Stimulated activated CD4-positive, alpha-beta T cell treated with anti-CD3 and anti-CD28 coated beads, TNF-alpha, amount 100 ng/mL, for 24 hours (primary cell): ENCODE measurements at places on chromosomes 6 and 20.

DNA sequence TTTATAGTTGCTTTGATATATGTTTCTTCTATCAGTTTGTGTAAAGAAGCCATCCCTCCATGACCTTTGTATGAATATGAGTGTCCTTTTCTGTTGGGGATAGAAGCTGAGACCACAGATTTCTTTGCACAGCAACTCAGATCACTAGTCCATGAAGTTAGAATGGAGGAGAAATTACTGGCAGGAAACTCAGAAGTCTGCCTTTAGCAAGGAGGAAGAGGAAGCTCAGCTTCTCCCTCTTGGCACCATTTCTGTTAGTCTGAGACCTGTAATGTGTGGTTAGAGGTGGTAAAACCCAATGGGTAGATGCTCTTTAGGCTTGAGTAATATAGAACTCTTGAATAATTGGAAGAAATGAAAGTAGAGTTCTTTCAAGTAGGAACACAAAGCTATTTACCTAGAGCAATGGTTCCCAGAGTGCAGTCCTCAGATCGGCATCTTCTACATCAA lies 995.3 kb upstream of the FLRT3 start:
- no peak for DNase-seq

- DNase-seq = no peak
Observed at GRCh38 chr6:166228839-166229528, 61.3 kb upstream of the TBXT start.

GRCh38 chr6:12270551-12271230 lies 19.5 kb upstream of the EDN1 start:
- DNase-seq = no peak

GRCh38 chr6:158043008-158043407 lies 61.3 kb downstream of the SYNJ2 start:
- DNase-seq = no peak

DNA sequence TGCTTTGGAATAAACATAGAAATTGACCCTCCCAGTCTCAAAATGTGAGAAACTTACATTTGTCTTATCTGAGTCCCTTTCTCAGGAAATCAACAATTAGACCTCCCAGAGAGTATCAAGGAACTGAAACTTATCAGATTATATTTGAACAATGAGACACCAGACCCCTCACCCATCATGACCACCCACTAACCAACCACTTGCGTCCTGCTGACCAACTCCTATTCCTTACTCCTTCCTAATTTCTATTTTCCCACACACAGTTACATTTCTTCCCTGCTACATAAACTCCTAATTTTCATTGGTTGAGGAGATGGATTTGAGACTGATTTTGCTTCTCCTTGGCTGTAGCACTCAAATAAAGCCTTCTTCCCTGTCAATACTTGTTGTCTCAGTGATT lies 97.9 kb downstream of the TPBG start:
- no peak for DNase-seq

- DNase-seq = no peak
Observed at GRCh38 chr6:30192076-30192475, 21.1 kb downstream of the TRIM26 start.

GRCh38 chr6:159959165-159959975 lies 9.5 kb upstream of the IGF2R start:
- DNase-seq = no peak

DNA sequence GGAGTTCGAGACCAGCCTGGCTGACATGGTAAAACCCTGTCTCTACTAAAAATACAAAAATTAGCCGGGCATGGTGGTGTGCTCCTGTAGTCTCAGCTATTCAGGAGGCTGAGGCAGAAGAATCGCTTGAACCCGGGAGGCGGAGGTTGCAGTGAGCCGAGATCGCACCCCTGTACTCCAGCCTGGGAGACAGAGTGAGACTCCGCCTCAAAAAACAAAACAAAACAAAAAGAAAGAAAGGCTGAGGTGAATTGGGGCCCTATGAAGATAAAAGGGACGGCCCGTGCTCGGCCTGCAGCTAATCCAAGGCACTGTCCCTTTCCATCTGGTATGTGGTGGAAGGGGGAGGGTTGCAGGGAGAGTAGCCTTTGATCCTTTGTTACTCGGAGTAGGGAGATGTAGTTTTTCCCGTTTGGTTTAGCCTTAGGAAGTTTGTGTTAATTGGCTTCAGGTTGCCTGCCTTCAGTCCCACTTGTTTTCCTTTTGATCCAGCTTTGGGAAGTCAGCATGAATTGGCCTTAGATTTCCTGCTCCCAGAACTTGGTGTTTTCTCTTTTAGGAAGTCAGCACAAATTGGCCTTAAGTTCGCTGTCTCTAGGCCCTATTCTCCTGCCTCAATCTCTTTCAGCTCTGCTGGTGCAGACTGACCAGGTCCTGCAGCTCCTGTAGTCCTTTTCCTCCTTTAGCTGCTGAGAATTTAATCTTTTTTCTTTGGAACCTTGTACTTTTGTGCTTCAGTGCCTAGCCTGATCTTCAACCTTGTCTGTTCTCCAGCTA lies 36.1 kb upstream of the PAQR8 start:
- DNase-seq = no peak

DNA sequence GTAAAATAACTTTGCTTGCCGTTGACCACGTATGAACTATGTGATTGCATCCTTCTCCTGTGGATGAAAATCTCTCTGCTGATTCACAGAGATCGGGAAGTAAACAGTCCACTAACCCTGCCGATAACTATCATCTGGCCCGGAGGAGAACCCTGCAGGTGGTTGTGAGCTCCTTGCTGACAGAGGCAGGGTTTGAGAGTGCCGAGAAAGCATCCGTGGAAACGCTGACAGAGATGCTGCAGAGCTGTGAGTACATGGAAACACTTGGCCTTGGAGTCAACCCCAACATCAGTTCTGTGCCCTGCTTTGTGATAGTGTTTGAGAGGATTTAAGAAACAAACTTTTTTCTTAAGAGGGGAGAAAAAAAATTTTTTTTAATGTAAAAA lies 937 bp downstream of the TAF8 start:
- no peak for DNase-seq

GRCh38 chr20:63704749-63705117 lies 3.0 kb downstream of the ARFRP1 start:
- DNase-seq = no peak

DNA sequence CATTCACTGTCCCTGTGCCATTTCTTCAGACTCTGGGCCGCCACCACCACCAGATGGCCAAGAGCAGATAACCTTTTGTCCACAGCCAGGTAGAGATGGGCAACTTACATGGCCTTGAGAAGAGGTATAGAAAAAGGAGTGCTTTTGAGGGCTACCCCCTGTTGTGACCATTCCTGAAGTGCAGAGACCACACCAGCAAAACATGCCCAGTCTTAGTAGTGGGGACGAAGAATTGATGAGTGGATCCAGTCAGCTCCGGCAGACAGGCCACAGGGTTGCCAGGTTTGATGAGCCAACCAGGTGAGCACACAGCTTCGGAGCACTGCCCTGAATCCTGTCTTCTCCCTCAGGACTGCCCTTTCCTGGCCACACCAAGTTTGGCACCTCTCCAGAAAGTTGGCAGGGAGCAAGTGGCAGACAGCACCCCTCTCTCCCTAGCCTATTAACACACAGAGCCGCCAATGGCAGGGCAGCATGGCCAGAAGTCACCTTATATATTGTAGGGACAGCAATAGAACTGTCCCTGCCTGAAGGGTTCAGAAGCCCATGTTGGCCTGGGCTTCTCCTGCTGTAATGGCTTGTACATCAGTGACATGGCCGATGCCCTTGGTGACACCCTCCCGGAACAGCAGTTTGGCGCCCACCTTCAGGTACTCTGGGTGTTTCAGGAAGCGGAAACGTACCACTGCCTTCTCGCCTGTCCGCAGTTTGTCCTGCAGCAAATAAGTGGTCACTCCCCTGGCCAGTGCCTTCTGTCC lies 7.8 kb downstream of the GTPBP2 start:
- DNase-seq = no peak

GRCh38 chr6:80640176-80640575 lies 533.7 kb downstream of the BCKDHB start:
- no peak for DNase-seq

GRCh38 chr20:17749978-17750721 lies 50.4 kb downstream of the BANF2 start:
- no peak for DNase-seq

GRCh38 chr6:115000736-115001135 lies 657.9 kb upstream of the HS3ST5 start:
- no peak for DNase-seq

DNA sequence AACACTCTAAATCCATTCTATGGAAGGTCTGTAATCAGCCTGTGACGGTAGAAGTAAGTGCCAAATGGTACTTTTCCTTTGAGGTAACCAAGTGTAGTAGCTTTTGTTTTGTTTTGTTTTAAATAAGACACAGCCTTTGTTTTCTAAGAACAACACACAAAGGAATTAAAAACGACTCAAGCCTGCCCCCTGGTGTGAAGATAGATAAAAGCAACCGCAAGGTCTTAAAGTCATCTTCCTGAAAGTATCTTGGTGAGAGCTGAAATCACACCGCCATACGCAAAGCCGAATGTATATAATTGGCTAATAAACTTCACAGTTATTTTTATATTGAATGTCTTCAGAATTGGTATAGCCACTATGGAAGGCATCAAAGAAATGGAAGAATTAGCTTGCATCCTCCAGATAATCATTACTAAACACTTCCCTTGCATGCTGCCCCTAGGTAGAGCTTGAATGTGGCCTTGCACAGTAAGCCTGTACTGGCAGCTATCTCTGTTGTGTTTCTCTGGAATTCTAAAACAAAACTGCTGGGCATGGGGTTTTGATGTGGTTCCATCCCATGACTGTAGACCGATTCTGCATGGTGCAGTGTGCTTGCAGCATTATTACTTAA lies 95.6 kb downstream of the LAMP5 start:
- DNase-seq = peak; percentile 9

- no peak for DNase-seq
Observed at GRCh38 chr20:13995841-13996240, 525 bp downstream of the MACROD2 start.
